ENCODE measurements at places on chromosomes 12 and 14.

GRCh38 chr14:55892906-55893305 lies 225.3 kb upstream of the PELI2 start:
- no peak for DNase-seq

DNA sequence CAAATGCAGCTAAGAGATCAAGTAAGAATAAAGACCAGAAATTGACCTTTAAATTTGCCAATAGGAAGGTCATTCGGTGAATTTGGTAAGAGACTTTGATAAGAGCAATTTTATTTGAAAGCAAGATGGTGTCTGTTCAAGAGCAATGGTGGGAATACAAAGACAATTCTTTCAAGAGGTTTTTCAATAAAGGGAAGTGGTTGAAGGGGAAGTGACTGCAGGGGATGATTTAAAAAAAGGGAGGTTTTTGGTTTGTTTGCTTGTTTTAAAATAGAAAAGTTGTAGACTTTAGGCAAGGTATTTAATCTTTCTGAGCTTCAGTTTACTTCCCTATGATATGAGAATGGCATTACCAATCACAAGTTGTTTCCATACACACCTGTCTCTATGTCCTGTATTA lies 4.3 kb upstream of the APPL2 start:
- DNase-seq = no peak

GRCh38 chr12:79681008-79681590 lies 9.7 kb downstream of the PAWR start:
- DNase-seq = no peak

DNA sequence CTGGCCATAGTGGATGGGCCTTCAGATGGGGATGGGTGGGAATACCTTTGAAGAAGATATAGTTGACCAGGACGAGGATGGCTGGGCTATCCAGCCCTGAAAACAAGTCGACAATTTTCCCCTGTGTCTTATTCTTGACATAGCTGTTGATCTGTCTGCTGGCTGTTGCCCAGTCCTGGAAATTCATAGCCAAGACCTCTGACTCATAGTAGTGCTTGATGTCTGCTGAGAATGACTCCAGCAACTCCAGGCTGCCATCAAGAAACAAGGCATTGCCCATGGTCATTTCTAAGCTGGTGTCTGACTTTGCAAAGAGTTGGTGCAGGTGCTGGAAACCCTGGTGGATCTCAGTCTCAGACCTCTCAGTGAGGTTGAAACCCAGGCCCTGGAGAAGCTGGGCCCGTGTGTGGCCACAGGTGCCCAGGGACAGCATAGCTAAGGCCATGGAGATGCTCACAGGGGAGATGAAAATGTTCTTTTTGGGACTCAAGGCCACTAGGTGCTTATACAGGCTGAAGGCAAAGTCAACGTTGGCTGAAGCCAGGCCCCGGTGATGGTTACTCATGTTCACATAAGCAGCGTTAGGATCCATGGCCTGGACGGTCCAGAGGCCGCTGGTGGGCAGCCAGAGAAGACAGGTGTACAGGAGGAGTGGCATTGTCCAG lies 9.0 kb downstream of the SERPINA6 start:
- DNase-seq = no peak

- no peak for DNase-seq
Observed at GRCh38 chr12:130846369-130846768, 7.3 kb upstream of the STX2 start.

GRCh38 chr12:12399776-12400305 lies 43.0 kb downstream of the BORCS5 start:
- no peak for DNase-seq

DNA sequence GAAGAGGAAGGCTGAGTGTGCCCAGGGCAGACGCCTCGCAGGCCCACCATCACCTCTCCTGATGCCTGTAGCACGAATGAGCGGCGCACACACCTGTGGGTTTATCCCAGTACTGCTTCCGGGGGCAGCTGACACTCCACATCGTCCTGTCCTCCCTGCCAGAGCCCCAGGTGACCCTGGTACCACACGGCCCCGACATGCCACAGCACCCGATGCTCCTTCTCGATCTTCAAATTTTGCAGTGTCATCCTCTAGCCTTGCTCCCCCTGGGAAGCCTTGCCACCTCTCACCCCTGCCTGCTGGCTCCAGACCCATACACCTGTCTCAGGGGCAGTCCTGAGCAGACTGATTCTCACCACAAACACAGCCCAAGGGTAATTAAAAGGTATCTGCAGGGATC lies 40.6 kb downstream of the ANO2 start:
- no peak for DNase-seq

GRCh38 chr12:91179315-91179714 lies 3.3 kb downstream of the DCN start:
- no peak for DNase-seq

- DNase-seq = no peak
Observed at GRCh38 chr14:72213424-72213823, 281.2 kb downstream of the RGS6 start.

GRCh38 chr12:44193281-44193680 lies 357.4 kb downstream of the TMEM117 start:
- no peak for DNase-seq

DNA sequence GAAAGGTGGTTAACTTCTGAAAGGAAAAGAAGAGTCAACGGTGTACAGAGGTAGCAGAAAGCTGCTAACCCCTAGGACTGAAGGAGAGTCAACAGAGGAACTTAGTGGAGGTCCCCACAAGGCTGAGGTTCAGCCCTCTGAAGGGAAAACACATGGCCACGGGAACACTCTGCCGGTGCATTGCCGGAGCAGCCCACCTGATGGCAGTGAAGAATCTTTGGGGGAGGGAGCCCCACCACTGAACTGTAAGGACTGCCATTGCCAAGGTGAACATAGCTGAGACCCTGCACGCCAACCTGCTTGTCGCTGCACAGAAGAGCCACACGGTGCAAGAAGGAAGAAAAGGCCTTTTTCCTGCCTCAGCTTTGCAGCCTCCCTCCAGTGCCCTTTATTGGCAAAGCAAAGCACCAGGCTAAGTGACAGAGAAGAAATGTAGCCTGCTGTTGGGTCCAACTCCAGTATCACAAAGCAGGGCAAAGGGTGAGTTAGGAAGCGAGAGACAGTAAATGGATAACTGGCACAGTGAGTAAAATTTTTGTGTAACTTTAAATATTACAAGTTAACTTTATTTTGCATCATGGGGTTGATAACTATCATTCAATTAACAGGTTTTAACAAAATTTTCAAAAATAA lies 76.9 kb downstream of the LIN52 start:
- no peak for DNase-seq

DNA sequence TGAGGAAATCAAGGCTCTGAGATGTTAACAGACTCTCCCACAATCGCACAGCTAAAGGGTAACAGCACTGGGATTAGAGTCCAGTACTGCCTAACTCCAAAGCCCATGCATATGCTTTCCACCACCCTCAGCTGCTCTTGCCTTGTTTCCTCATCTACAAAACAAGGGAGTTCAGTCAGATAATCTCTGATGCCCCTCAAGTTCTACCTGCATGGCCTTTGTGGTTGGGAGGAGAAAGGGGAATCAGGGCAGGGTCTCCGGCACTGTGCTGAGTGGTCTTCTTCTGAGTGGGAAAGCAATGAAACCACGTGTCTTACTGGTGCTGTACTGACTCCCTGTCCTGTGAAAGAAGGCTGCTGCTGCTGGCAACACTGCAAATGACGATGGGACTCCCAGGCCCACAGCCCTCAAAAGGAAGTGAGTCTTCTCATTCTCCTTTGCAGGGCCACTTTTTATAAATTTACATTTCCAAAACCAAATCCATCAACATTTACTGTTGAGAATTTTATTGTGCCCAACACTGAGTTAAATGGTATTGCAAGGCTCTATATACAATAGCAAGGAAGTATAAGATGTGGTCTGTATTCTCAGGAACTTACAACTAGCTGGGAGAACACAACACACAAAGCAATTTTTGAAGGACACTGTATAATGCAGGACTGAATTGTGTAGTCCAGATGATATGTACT lies 19.7 kb upstream of the DUSP16 start:
- DNase-seq = no peak

GRCh38 chr12:107461222-107461975 lies 224.2 kb upstream of the PWP1 start:
- DNase-seq = no peak

DNA sequence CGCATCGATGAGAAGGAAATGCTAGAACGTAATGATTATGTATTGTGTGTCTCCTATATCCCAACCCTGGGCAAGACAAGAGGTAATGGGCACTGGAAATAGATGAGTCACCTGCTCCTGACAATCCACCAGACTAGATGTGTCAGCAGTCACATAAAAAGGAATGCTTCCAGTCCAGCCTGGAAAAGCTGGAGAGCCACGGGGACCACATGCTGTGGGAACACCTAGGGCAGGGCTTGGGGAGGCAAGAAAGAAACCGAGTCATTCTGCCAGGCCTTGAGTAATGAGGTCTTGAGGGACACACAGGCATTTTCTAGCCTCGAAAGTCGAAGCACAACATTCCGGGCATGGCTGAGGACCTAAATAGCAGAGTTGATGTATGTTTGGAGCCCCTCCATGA lies 716.7 kb upstream of the TMEM132C start:
- DNase-seq = no peak

DNA sequence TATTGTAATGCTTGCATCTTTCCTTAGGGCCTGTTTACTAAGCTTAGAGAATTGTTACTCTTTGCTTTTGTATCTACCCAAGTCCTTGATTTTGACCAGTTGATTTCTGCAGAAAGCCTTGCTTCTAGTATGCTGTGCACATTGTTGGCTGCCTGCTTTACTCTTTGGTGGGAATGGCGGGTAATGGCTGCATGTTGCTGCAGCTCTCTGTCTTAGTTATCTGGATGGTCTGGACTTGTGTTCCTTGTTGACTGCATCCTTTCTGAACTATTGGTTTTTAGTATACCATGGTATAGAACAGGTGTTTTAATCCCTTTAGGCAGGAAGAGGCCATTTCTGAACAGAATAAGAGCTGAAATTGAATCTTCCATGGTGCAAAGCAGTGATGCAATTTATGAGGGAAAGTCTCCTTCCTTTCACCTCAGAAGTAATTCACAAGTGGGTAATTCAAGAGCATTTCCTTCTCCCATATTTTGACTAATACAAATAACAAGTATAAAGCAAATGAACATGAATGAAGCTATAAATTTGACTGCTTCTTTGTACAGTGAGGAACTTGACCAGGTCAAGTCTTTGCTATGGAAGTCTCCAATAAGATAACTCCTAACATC lies 466.4 kb downstream of the NPAS3 start:
- no peak for DNase-seq

DNA sequence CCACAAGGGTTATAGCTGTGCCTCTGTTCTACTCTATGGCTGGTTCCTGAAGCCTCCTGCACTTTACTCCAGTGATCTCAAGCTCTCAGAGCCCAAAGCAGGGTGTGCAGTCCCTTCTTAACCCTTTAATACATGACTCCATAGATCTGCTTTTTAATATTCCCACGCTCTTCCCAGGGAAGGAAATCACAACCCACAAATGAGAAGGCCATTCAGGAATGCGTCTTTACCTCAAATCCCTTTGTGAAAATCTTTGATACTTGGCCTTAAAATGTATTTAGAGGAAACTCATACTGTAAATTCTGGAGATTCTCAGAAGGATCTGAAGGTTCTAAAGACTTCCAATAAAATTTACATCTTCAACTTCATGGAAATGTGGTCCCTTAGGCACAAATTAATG lies 17.0 kb downstream of the NID2 start:
- DNase-seq = no peak

DNA sequence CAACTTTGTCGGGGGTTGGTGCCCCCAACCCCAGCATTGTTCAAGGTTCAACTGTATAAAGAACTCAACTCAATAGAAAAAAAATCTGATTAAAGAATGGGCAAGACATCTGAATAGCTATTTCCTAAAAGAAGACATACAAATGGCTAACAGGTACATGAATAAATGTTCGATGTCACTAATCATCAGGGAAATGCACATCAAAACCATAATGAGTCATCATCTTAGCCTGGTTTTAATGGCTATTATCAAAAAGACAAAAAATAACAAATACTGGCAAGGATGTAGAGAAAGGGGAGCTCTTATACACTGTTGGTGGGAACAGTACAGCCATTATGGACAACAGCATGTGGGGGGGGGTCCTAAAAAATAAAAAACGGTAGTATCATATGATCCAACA lies 28.7 kb downstream of the NPAS3 start:
- DNase-seq = no peak

- no peak for DNase-seq
Observed at GRCh38 chr14:60257865-60258264, 8.8 kb downstream of the PPM1A start.

DNA sequence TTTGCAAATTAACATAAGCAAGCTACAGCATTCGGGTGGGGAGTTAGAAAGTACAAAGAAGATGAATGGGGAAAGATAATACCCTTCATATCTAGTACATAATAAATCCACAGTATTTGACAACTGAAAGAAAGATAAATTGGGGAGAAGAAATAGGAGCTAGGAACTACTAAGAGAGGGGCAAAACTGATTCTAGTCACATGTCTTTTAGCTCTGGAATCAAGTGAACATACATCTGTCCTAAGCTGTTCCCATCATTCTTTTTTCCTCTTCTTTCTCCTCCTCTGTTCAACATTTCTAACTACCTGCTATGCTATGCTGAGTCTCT lies 15.3 kb upstream of the APOF start:
- DNase-seq = no peak

DNA sequence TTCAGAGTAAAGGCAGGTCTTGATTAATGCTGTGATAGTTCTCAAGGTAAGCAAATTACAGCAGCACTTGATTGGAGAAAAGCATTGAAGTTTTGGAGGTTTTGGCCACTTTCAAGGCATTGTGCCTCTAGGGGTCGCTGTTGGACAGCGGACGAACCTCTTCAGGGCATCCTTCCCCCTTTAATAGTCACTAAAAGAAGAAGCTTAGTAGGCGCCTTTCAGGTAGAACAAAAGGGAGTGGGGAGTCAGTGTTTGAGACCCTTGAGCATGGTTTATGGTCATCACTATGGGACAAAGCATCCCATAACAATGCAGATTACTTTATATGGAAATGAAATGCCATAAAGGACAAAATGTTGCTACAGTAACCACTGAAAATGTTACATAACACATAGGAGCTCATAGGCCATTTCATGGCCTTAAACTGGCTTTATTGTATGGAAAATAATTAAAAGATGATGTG lies 199.5 kb upstream of the DCN start:
- no peak for DNase-seq

DNA sequence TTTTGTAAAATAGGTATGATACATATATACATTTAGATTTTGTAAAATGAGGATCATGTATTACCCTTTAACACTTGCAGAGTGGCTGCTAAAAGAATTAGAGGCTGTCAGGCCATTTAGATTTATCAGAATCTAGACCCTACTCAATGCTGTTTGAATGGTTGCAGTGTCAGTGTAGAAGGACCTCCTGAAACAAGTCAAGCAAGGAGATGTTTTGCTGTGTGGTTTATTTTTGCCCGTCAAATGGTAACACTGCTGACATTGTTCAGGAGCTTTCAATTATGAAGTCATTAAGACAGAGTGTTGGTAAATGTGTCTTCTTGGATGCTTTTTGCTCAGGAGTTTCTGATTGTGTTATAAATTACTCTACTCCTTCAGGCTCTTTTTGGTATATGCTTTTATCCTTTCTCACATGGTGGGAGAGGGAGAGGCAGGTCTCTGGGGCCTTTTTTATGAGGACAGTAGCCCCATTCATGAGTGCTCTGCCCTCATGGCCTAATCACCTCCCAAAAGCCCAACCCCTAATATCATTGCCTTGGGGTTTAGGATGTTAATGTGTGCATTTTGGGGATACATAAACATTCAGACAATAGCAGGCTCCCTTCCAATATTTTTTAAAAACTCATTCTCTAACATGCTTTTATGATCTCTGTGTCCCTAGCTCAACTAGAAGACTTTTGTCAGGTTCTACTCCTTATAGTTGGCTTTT lies 16.5 kb downstream of the EID3 start:
- no peak for DNase-seq

- no peak for DNase-seq
Observed at GRCh38 chr14:94309721-94310120, 13.4 kb downstream of the SERPINA6 start.

Measured in cortex of kidney (tissue), 1 donor.